ENCODE measurements at places on chromosomes 1 and 21. TPM values are rescaled to one million over a fixed set of nuclear protein-coding genes. Genes with fewer than 3 reads are reported as not detected.

S100B gene
- total RNA-seq, result not detected

CD48 gene
- not detected for total RNA-seq

HTR6 gene
- total RNA-seq, result 0.13 TPM

ATAD3B gene
- 2.9 TPM for total RNA-seq

SELENON gene
- total RNA-seq, result 64.5 TPM

UTS2 gene
- not detected for total RNA-seq
